ENCODE measurements at places on chromosomes 11 and 22. TPM values are rescaled to one million over a fixed set of nuclear protein-coding genes. Genes with fewer than 3 reads are reported as not detected.

Gene TEX54
- not detected for total RNA-seq

DNA sequence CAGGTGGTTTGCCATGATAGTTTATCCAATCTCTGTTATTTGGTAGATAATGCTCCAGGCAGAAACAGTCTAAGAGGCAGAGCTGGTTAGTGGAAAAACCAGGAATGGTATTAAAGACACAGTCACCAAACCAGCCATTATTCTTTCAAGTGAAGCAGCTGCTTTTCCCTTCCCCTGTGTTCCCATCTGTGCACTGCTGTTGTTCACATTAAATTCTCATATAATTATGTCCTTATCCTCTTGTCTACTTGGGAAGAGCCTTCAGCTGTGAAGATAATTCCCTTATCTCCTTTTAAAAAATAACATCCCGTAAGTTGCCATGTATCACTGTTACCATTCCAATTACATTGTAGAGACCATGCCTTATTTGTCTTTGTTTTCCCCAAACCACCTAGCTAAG, 5.2 kb upstream of the TBCEL start:
- H3K4me3 ChIP-seq = no peak overlapping the region
- peaks cover 55% of the 10 kb centered on the region for H3K27me3 ChIP-seq
- no peak for DNase-seq
- H3K27ac ChIP-seq = no peak overlapping the region
- peaks cover 8% of the 10 kb centered on the region for H3K4me1 ChIP-seq
- no peaks in the 10 kb centered on the region for H3K36me3 ChIP-seq

Gene OR52N4
- total RNA-seq = not detected

GRCh38 chr11:47536915-47537314, 16.0 kb downstream of the CELF1 start:
- no peak for DNase-seq
- H3K27me3 ChIP-seq = no peaks in the 10 kb centered on the region
- no peak overlapping the region for H3K4me3 ChIP-seq
- peaks cover 24% of the 10 kb centered on the region for H3K36me3 ChIP-seq
- H3K27ac ChIP-seq = no peak overlapping the region

Gene MYOD1
- total RNA-seq = not detected

Gene C22orf42
- total RNA-seq = not detected

DNA sequence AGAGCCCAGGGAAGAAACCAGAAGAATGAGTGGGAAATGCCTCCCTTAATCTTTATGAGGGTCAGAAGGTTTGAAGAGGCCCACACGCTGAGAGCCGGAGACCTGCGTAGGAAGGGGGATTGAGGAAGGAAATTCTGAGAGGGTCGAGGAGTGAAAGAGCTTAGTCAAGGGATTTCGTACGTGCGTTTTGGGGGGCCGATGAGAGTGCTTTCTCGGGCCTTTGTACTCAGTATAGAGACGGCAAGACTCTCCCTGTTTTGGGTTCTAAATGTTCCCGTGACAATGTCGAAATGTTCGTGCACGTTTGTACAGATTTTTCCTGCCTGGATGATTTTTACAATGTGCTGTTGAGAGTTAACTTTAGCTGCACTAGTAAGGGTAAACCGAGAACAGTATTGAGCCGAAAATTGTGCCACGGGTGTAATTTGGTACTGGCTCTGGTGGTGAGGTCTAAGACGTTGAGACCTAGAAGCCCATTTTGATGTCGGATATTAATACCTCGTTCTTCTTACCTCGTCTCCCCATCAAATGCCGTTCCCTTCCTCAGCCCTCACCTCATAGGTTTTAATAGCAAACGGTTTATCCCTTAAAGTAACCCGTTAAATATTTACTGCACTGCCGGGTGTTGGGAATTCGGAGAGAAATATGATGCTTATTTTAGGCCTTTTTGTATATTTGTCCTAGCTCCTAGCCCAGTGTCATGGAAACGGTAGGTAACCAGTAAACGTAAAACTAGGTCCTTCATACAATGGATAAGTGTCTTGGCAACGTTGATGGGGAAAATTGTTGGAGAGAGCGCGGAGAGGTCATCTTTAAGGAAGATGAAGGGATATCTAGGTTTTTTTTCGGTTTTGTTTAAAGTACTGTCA, 734 bp downstream of the C11orf58 start:
- no peak overlapping the region for H3K27ac ChIP-seq
- DNase-seq = peak; percentile 20
- H3K27me3 ChIP-seq = no peaks in the 10 kb centered on the region
- no peak overlapping the region for H3K4me3 ChIP-seq
- H3K4me1 ChIP-seq = peaks cover 25% of the 10 kb centered on the region
- H3K36me3 ChIP-seq = peaks cover 25% of the 10 kb centered on the region
